ENCODE measurements at places on chromosomes 1 and 21.

- no peak for DNase-seq
Measured at GRCh38 chr1:221910222-221910621, 168.3 kb upstream of the DUSP10 start.

- DNase-seq: no peak
Measured at GRCh38 chr1:53634571-53634979, 104.4 kb downstream of the GLIS1 start.

DNA sequence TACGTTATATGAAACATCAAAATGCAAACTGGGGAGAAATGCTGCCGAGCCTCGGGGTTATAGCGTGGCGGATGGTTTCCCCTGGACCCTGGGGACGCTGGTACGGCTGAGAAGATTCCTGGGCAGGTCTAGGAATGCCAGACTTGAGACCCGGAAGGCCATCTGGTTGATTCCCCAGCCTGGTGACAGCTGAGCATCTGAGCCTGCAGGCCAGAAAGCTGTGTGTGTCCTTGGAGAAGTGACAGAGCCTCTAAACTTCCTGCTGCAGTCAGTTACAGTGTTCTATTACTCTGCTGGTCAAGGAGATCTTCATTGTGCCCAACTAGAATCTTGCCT is 2.3 kb downstream of the VASH2 start:
- DNase-seq: no peak

GRCh38 chr1:22557341-22557950 is 5.8 kb upstream of the EPHA8 start:
- DNase-seq: no peak

DNA sequence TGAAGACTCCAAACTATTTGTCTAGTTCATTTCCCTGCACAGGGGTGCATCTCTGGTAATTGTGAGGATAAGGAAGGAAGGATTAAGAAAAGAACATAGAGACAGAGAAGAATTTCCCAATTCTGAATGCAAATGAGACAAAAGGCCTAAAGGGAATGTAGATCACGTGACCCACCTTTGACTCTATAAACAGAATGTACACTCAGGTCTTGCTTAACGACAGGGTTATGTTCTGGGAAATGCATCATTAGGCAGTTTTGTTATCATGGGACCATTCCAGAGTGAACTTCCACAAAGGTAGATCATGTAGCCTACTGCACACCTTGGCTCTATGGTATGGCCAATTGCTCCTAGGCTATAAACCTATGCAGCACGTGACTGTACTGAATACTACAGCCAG is 252.3 kb upstream of the ZP4 start:
- no peak for DNase-seq

- DNase-seq: no peak
Measured at GRCh38 chr1:99560207-99561040, 85.5 kb upstream of the PALMD start.

DNA sequence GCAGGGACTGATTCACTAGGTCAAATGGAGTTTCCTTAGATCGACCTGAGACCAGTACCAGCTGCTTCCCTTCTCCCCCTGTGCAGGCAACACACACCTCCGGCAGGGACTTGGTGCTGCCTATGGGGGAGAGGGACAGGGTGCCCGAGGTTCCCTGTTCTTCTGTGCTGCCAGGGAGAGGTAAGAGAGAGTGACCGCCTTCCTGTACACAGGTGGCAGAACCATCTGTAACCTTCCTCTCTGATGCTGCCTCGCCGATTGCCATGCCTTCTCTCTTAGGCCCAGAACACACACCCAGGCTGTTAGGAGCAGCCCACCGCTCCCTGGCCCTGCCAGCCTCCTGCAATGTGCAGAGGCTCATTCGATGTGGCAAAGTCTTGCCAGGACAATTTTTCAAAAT is 9.3 kb downstream of the MYOC start:
- no peak for DNase-seq

- no peak for DNase-seq
Measured at GRCh38 chr1:180778782-180779398, 133.8 kb upstream of the KIAA1614 start.

DNA sequence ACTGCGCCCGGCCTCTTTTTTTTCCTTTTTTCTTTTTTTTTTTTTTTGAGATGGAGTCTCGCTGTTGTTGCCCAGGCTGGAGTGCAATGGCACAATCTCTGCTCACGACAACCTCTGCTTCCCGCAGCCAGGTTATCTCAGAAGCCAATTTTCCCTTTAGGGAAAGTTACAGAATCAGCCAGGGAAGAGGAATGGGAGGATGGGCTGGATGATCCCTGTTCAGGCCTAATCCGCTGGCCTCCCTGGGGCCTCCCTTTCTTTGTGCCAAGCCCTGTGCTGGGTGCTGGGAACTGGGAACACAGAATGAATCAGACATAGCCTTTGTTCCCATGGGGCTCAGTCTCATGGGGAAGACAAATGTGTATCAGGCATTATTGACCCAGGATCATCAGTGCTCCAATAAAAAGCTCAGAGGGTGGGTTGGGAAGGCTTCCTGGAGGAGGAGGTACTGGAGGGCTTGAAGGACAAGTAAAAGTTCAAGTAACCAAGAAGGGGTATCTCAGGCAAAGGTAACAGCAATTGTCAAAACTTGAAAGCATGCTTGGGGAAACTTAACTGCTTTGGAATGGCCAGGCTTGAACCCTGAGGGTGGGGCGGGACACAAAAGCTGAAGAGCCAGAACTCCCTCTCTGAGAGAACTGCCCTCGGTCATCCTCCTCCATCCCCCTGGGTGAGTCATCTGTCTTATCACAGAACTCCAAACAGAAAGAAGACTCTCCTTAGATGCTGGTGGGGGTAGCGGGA is 14.3 kb downstream of the ECHDC2 start:
- no peak for DNase-seq

All from cortex of kidney (tissue), 1 donor.